T-helper 17 cell (primary cell): ENCODE measurements at places on chromosomes 7 and 10.

DNA sequence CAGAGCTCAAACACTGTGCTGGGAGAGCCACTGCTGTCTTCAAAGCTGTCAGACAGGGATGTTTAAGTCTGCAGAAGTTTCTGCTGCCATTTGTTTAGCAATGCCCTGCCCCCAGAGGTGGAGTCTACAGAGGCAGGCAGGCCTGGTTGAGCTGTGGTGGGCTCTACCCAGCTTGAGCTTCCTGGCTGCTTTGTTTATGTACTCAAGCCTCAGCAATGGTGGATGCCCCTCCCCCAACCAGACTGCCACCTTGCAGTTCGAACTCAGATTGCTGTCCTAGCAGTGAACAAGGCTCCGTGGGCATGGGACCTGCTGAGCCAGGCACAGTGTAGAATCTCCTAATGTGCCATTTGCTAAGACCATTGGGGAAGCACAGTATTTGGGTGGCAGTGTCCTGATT is 4.6 kb upstream of the CYP2C19 start:
- no peak for DNase-seq

DNA sequence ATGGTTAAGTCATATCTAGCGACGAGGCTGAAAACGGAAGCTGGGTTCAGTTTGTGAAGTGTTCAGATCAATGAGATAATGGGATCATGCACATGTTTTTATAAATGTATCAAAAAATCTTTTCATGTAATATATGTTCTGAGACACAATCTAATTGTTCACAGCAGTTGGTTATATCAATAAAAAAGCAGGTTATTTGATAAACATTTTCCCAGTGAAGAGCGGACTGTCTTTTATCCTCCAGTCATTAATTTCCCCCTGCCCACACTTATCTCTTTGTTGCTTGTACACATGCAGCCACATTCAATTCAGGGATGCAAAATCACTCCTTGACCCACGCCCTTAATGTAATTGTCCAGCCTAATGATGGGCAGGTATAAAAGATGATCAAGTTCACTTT is 563.1 kb downstream of the INHBA start:
- DNase-seq = no peak

DNA sequence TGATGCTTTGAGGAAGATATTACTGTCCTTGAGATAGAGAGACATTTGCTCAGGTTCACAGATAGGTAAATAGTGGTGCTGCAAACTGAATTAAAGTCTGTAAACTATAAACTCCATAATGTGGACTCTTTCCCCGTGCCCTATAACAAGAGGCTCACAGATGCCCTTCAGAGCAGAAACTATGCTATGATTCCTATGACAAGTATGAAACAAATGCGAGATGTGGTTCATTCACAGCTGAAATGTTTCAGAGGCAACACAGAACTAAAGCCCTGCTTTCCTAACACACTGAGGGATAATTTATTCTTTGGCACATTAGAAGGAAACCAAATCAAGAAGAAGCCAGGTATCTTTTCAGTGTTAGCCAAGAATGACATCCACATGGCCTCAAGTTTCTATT is 13.4 kb downstream of the CHUK start:
- no peak for DNase-seq

DNA sequence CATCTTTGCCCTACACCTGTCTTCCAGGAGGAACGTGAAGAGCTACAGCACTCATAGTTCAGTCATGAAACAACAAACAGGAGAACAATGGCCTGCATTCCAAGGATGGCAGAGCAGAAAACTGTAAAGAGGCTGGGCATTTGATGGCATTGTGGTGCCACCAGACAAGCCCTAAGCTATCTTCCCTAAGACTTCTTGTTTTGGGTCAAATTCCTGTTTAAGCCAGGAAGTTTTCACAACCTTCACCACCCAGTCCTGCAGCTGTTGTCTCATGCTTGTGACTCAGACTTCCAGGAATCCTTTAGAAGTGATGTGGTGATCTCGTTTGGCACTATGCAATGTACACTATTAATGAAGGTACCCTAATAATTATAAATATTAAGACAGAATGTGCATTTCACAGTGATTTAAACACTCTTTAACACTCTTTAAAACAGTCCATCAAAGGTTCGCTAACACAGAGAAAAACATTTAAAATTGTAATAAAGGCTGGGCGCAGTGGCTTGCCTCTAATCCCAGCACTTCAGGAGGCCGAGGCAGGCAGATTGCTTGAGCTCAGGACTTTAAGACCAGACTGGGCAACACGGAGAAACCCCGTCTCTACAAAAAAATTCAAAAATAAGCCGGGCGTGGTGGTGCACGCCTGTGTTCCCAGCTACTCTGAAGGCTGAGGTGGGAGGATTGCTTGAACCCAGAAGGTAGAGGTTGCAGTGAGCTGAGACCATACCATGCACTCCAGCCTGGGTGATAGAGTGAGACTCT is 2.7 kb upstream of the HERPUD2 start:
- DNase-seq = no peak

DNA sequence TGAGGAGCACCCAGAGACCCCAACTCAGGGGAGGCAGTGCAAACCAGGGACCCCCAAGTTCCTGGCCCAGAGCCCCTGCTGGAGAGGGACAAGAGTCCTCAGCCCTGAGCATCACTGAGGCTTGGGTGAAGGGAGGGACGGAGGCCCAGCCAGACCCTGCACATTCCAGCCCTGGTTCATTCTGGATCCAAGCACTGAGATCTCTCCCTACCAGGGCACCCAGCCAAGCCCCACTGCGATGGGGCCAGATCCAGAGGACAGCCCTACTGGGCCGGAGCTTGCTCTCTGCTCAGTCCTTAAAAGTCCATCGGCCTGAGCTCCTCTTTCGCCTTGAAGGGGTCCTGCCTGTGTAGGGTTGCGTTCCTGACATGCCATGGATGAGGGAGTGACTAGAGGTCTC is 40.5 kb upstream of the RABGEF1 start:
- no peak for DNase-seq

DNA sequence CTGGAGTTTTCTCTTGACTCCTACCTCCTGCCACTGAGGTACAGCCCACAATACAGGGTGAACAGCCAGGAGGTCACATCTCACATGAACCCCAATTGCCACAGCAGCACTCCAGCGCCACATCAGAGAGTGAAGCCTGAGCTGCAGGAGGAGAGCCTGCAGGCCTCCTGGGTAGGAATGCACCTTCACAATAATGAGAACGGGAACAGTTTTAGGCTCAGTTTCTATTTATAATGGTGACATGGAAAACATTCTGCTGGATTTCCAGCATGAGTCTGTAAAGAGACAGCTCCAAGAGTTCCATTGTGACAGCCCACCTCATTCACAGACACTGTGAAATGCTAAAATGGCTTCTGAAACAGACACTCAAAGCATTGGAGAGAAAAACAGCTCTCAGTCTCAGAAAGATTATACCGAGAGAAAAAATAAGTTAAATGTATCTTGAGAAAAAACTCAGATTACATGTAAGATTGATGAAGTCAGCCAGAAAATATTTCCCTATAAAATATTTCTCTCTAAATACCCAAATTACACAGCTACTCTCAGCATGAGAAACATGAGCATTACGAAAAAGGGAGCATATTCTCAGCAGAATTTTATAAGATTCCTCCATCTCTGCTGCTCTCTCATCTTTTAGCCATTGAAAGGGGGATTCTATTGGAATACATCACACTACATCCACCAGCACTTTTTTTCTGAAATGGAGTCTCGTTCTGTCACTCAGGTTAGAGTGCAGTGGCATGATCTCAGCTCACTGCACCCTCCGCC is 11.3 kb downstream of the ZNF680 start:
- no peak for DNase-seq

- peak; percentile 15 for DNase-seq
Observed at GRCh38 chr7:140403878-140404564, at the start of gene RAB19. TSS of gene RAB19 (plus strand) at chr7:140404058. CDS start at chr7:140407647, 3,589 bp downstream.

GRCh38 chr10:119029613-119030420 is at the start of gene NANOS1:
TSS of gene NANOS1 (plus strand) at chr10:119029714. CDS start at chr10:119029802, 88 bp downstream.
- DNase-seq = no peak

- DNase-seq = no peak
Observed at GRCh38 chr10:132096863-132097478, 31.2 kb downstream of the JAKMIP3 start.

GRCh38 chr10:84196941-84197340 is 2.6 kb downstream of the CDHR1 start:
- DNase-seq = no peak

- DNase-seq = no peak
Observed at GRCh38 chr7:123397746-123398338, 136.6 kb downstream of the IQUB start.

- DNase-seq = no peak
Observed at GRCh38 chr10:30490289-30491000, 56.5 kb downstream of the MAP3K8 start.

- DNase-seq = no peak
Observed at GRCh38 chr7:120412139-120413050, 139.4 kb downstream of the KCND2 start.

DNA sequence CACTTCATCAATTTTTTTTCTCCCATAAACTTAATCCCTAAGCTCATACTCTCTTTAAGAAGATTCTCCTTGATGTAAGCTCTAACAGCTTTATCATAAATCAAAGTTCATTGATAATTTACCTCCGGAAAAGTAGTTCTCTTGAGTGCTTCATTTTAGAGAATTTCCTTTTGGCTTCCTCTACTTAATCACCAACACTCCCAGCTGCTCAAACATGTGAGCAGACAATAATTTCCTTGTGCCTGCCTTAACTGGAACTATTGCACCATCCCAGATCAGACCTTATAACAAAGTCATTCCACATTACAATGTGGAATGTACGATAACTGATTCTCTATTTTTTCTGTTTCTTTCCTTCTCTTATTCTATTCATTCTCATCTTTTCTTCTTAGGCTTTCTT is 5.9 kb downstream of the FEZF1 start:
- no peak for DNase-seq

GRCh38 chr7:151008511-151009323 is 15.6 kb downstream of the ATG9B start:
- DNase-seq = peak; percentile 67

DNA sequence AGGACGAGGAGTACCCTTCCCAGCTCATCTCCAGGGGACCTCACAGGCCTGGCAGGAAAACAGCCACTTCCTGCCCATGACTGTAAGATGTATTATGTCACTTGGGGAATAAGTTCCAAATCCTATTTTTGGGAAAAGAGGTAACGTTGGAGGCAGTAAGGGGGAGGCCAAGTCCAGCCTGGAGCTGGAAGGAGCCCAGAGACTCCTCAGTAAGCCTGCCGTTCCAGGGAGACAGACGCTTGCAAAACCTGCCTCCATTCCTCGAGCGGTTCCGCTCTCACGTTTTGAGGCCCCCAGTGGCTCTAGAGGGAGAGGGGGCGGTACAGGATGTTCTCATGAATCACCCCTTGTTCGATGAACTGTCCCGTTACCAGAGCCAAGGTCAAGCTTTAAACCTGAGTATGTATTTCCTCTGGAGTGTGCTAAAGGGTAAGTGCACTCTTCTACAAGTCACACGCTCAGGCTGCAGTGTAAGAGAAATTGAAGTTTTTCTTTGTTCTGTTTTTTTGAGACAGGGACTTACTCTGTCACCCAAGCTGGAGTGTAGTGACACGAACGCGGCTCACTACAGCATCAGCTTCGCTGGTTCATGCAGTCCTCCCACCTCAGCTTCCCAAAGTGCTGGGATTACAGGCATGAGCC is 45.5 kb upstream of the CYTH3 start:
- no peak for DNase-seq

DNA sequence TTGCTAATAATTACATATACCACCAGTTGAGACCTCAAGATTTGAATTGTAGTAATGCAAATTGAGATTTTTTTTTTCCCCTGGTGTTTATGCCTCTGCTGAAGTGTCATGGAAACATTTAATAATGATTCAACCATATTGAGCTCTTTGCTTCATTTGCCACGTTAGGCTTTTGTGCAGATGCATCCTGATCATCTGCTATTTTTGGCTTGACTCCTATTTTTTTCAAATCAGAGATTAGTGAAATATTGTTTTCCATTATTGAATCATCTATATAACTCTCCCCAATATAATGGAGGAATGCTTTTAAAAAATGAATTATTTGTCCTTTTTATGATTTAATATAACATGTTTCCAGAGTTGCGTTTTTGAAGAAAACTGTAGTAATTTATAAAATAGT is 115.1 kb downstream of the SRI start:
- DNase-seq = no peak

DNA sequence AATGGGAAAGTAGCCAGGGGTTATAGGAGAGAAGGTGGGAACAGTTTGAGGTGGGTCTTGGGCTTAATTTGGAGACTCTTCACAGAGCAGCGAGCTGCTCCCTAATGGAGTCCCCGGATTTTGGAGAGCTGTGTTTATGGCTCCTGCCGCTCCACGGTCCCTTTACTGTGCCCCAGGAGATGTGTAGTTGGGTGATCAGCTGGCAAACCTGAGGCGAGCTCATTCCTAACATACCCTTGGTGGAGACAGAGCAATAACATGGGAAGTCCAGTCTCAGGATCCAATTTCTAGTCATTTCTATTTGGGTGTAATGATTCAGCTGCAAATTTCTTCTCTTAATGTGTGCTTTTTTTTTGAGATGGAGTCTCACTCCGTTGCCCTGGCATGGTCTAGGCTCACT is 1.5 kb downstream of the GARIN1A start:
- DNase-seq = no peak

DNA sequence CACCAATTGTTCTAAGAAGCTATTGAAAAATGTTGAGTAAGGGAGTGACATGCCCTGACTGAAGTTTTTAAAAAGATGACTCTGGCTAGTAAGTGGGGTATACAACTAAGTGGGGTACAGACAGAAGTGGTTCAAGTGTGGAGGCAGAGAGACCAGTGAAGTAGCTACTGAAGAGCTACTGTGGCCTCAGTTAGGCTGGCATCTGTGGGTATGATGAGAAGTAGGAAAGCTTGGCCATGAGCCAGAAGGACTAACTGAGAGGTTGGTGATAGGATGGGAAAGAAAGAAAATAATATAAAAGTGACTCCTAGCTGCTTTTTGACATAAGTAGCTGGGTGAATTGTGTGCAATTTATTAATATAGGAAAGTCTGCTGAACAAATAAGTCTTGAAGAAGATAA is 176.6 kb downstream of the SEMA3D start:
- no peak for DNase-seq

DNA sequence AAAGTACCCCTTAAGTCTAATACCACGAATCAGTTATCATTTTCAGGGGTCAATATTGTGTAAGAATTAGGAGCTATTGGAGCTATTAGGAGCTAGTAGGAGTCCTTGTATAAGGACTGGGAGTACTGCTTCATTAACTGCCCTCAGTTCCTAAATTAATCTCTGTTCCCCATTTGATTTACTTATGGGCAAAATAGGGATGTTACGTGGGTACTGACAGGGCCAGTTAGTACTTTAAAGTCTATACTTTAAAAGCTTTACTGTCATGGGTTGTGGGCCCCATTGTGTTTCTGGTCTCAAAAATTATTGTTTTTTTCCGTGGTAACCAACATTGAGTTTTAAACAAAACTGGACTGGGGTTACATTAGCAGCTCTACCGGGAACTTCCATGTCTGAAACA is 60.3 kb downstream of the PRKAR2B start:
- no peak for DNase-seq

- DNase-seq = no peak
Observed at GRCh38 chr10:6274484-6274883, 71.8 kb downstream of the PFKFB3 start.

DNA sequence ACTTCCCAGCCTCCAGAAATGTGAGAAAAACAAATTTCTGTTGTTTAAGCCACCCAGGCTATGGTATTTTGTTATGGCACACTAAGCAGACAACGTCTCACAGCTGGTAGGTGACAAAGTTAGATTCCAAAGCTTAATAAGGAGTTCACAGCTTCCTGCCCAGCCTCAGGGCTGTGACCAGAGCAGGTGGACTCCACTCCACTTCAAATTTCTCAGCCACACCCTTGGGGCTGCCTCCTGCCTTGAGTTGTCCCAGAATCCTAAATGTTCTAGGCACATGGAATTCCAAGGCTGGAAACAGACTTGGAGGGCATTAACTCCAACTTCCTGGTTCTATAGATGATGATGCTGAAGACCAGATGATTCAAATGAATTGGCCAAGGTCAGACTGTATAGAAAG is 310.7 kb downstream of the GRID1 start:
- DNase-seq = no peak
